ENCODE measurements at places on chromosomes 11 and 22.

DNA sequence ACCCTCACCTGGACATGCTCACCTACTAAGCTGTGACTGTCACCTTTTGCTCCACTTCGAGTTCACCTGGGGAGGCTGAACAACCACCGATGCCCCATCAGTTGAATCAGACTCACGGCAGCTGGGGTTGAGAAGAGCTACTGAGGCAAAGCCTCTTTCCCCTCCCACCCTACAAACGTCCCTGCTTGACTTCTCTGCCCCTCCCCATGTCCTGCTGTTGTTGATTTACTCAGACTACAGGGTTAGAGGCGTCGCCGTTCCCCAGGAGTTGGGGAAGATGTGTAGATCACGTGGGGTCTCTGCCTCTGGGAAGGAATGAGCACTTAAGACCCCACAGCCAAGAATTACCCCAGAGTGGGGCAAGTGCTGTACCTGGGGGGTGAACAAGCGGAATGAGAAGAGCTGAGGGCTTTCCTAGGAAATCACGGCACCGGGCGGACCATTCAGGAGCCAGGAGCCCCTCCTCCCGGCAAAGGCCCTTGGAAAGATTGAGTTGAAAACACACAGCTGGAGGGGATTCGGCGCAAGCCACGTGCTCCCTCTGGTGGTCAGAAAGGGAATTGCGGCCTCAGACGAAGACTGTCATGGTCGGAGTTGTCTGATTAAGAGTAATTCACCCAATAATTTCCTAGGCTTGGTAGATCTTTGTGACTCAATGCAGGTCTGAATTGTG, 7.0 kb downstream of the FXYD2 start:
- DNase-seq, result peak; percentile 83

- peak; percentile 56 for DNase-seq
Observed at GRCh38 chr11:71420455-71421241, 27.5 kb downstream of the DHCR7 start.

DNA sequence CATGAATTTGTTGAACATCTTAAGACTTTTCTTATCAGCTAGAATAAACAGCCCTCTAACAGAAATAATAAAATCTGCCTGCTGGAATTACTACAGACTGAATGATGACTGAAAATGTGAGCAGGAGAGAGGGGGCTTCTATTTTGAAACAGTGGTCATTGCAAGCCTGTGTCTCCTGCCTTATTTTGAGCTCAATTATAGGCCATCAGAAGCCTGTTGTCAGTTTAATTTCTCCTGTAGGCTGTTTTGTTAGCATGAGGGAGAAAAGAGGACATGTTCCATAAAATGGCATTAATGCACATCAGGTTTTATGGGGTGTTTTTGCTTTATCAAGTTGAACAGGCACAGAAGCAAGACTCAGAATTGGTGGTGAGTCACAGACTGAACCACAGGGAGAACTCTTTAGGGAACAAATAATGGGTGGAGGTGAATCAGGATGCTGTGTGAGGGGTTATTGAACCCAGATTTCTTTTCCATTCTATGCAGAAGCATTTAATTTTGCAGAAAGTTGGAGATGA, 129.1 kb downstream of the PARVA start:
- DNase-seq, result no peak

DNA sequence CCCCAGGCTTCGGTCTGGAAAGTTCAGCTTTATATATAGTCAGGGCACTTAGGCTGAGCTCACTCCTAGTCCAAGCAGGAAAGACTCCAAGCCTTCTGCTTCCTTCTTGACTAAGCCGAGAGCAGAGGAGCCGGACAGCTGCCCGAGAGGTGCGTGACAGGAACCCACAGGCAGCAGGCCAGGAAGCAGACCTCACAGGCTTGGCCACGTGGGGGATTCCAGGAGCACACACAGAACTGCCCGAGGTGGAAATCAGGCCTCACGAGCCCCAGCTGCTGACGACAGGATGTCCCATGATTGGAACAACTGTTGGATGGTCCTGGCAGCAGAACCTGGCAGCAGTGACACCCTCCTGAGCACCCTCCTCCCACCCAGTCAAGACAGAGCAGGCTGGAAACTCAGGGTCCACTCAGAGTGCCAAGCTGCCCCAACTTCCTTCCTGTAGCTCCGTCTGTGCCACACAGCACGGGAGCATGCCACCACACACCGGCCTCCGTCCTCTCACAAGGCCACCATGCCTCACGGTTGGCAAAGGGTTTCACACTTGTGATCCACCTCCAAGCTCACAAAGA, 5.4 kb downstream of the PLA2G6 start:
- DNase-seq, result no peak

Data from NCI-H2081 (cell line).